ENCODE measurements at places on chromosomes 6 and 20. TPM values are rescaled to one million over a fixed set of nuclear protein-coding genes. Genes with fewer than 3 reads are reported as not detected.

Gene CRIP3
- not detected for total RNA-seq

Gene INSM1
- total RNA-seq: not detected

Gene HFE
- 3.0 TPM for total RNA-seq

- peaks cover 11% of the 10 kb centered on the region for H3K4me1 ChIP-seq
- no peaks in the 10 kb centered on the region for H3K27me3 ChIP-seq
- no peak overlapping the region for H3K4me3 ChIP-seq
- DNase-seq: no peak
- peaks cover 9% of the 10 kb centered on the region for H3K36me3 ChIP-seq
Measured at GRCh38 chr20:3755814-3756480, 11.6 kb downstream of the ADISSP start.

DNA sequence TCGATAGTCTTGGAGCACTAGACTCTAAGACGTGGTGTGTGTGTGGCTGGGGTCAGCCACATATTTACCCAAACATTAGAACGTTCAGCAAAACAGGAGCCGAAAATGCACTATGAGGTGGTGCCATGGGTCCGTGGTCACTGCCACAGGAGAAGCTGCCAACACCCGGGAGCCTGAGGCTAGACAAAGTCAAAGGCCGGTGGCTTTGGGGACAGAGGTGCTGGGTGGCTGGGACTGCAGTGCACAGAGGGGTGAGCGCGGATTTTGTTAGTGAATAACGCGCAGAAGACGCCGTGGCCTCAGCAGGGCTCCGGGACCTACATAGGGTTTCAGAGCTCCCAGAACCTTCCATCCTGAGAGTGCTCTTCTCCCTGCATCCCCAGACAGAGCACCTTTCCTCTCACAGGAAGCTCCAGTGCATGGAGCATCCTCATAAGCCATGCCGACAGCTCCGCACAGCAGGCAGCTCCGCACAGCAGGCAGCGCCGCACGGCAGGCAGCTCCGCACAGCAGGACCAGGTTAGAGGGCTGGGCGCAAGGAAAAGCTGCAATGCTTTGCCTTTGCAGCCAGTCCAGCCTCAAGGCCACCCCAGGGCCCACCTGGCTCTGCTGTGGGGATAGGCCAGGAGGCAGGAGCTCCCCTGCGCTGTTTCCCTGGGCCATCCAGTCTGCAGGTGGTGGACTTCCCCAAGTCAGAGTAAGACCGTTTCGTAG is 304.1 kb downstream of the TAF4 start:
- H3K27me3 ChIP-seq: no peaks in the 10 kb centered on the region
- H3K4me3 ChIP-seq: no peak overlapping the region
- H3K36me3 ChIP-seq: no peaks in the 10 kb centered on the region
- H3K4me1 ChIP-seq: no peaks in the 10 kb centered on the region
- H3K27ac ChIP-seq: no peak overlapping the region

GRCh38 chr6:167275001-167275400 is 16.1 kb upstream of the UNC93A start:
- peaks cover 3% of the 10 kb centered on the region for H3K27me3 ChIP-seq
- no peaks in the 10 kb centered on the region for H3K4me1 ChIP-seq
- no peaks in the 10 kb centered on the region for H3K36me3 ChIP-seq
- no peak overlapping the region for H3K4me3 ChIP-seq

DNA sequence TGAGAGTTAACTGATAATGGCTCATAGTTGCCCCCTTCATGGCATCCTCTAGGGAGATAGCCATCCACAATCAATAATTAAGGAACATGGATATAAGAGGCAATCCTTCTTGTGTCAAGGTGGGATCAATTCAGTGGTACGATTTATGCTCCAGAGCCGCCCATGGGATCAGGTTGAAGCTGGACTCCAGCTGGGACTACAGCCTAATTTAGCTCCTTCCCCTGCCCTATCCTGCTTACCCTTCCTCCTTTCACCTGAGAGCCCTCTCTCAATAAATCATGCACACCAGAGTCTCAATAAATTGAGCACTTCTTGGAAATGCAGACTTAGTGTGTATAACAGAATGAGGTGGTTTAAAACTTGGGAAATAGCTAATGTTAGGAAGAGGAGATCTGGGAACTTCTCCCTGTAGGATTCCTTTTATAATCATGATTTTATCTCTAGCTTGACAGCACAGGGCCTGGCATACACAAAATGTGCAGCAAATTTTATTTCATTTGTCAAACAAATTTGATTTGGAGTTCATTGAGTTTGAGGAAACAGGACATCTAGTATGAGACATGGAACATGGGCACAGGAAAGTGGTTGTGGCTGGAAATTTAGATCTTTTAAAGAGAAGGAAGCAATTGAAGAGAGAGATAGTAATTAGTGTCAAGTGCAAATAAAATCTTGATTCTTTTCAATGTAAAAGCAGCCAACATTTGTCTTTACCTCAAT is 28.6 kb upstream of the OGFRL1 start:
- H3K4me1 ChIP-seq: no peaks in the 10 kb centered on the region
- H3K4me3 ChIP-seq: no peak overlapping the region
- H3K27me3 ChIP-seq: peaks cover 10% of the 10 kb centered on the region
- H3K27ac ChIP-seq: no peak overlapping the region

GRCh38 chr6:31180500-31180899 is 10.0 kb upstream of the POU5F1 start:
- H3K4me1 ChIP-seq: peaks cover 32% of the 10 kb centered on the region
- H3K4me3 ChIP-seq: peak overlapping the region; percentile 84
- no peaks in the 10 kb centered on the region for H3K27me3 ChIP-seq

- H3K27me3 ChIP-seq: peaks cover 18% of the 10 kb centered on the region
- no peak overlapping the region for H3K27ac ChIP-seq
- H3K36me3 ChIP-seq: no peaks in the 10 kb centered on the region
- H3K4me1 ChIP-seq: no peaks in the 10 kb centered on the region
- no peak for DNase-seq
- H3K4me3 ChIP-seq: no peak overlapping the region
Measured at GRCh38 chr20:1987826-1988225, 6.0 kb downstream of the PDYN start.

DNA sequence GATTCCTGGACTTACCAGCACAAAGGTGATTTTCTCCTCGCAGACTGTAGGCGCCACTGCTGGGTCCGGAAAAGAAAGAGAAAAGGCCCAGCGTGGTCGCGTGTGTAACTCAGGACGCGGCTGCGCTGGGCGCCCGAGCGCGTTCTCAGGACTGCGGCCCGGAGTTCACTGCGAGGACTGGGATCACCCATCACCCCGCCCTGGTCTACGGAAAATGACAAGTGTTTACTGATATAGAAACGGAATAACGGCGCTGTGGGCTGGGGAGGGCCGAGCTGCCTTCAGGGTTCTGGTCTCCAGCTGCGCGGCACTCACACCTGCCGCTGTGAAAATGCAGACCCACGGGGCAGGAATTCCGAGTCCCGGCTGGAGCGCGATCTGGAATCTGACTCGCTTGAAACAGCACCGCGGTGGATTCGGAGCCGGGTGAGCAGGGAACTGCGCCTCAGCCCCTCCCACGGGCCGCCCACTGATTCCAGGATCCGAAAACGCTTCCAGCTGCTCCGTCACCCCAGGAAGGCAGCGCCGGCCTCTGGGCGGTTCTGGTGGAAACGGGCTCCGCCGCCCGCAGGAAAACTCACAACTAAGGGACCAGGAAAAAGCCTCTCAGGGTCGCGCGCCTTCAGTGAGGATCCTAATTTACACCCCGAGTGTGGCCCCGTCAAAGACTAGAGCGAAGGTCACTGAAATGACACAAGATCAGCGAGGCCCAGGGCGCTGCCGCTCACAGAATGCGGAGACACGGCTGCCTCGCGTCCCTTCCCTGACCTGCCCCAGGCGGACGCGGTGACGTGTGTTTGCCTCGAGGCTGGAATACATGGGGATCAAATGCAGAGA is 34.5 kb downstream of the HLA-A start:
- peaks cover 67% of the 10 kb centered on the region for H3K27me3 ChIP-seq
- peaks cover 42% of the 10 kb centered on the region for H3K4me1 ChIP-seq
- H3K4me3 ChIP-seq: peak overlapping the region; percentile 74
- peak; percentile 66 for DNase-seq
- peaks cover 3% of the 10 kb centered on the region for H3K36me3 ChIP-seq
- H3K27ac ChIP-seq: peak overlapping the region; percentile 63

DNA sequence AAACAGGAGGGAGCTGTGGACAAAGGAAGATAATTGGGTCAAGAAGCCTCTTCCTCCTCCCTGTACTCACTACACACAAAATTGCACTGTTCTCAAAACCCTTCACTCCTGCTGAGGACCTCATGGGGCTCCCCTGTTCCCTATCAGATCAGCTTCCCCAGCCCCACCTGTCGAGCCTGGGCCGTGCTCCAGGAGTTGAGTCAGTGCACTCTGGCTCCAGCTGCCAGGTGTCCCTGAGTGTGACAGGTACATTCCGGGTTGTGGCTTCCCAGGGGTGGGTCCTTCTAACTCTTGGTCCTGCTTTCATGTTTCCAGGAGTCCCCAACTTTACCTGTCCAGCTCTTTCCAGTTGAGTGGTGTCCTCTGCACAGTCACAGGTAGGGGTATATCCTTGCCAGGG is 8.4 kb downstream of the RAB5IF start:
- peaks cover 18% of the 10 kb centered on the region for H3K4me1 ChIP-seq

DNA sequence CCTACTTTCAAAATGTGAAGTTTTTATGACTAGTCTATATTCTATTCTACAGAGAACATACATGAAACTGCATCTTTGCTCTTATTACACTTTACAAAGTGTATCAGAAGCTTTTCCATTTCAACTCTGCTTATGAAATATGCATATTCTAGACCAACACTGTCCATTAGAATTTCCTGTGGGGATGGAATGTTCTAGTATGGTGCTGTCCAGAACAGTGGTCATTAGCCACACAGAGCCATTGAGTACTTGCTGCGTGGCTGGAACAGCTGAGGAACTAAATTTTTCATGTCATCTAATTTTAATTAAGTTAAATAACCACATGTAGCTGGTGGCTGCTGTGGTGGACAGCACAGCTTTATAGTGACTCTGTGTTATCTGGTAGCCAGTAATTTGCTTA is 105.9 kb upstream of the PDE10A start:
- no peaks in the 10 kb centered on the region for H3K27me3 ChIP-seq
- no peaks in the 10 kb centered on the region for H3K4me1 ChIP-seq
- no peak for DNase-seq
- H3K36me3 ChIP-seq: no peaks in the 10 kb centered on the region

GRCh38 chr6:153167061-153167891 is 36.2 kb upstream of the RGS17 start:
- no peaks in the 10 kb centered on the region for H3K36me3 ChIP-seq
- H3K27ac ChIP-seq: no peak overlapping the region
- no peak overlapping the region for H3K4me3 ChIP-seq

All from activated CD4-positive, alpha-beta T cell treated with anti-CD3 and anti-CD28 coated beads, Interleukin-2, amount 10 ng/mL, durations not matched to agents 7 days and 5 days (primary cell).